Stimulated activated CD8-positive, alpha-beta memory T cell treated with anti-CD3 and anti-CD28 coated beads, Interleukin-7, amount 100 ng/mL, for 1 hour (primary cell): ENCODE measurements at places on chromosomes 4 and X.

- DNase-seq: no peak
Measured at GRCh38 chrX:70527610-70528345, 83.1 kb downstream of the DLG3 start.

GRCh38 chrX:136021160-136021559 lies 35.9 kb downstream of the SLC9A6 start:
- no peak for DNase-seq

DNA sequence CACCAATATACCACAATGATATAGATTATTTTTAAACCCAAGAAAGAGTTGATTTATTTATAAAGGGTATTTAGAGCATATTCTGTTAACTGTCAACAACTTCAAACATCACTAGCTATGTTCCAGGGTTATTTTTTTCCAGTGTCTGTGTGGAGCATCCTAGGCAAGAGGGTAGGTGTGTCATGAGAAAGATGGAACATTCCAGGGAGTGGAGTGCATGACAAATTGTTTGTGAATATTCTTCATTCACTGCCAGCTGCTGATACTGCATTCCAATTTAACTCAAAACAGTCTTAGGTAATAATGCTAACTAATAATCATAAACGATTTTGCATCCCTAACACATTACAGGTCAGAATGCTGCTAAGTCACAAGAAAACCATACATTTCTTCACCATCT lies 148.7 kb upstream of the RASGEF1B start:
- DNase-seq: no peak

DNA sequence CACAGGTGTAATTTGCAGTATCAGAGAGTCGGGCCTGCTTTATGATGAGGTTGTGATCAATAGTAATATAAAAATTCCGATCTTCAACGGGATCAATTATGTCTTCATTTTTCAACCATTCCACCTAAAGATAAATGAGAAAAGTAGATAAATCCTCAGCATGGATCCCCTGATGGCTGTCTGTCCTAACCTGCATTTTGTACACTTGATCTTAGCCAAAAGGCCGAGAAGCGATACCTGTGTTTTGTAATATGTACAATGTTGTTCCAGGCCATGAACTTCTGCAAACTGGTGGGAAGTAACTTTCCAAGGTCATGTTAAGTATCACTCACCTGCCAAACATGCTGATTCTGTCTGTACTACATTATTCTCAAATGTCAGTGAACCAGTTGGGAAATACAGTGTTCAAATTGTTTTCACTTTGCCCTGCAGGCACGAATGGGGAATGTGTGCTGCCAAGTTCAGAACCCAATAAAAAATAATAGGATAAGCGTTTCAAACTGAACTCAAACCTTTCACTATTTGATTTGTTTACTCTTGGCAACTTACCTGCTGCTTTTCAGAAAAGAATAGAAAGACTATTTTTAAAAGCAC lies 298.1 kb downstream of the UNC5C start:
- DNase-seq: no peak

GRCh38 chr4:178070163-178070562 lies 627.9 kb upstream of the AGA start:
- DNase-seq: no peak

- no peak for DNase-seq
Measured at GRCh38 chr4:92969650-92970379, 666.0 kb downstream of the GRID2 start.

- no peak for DNase-seq
Measured at GRCh38 chr4:118759481-118759880, 74.3 kb downstream of the METTL14 start.

DNA sequence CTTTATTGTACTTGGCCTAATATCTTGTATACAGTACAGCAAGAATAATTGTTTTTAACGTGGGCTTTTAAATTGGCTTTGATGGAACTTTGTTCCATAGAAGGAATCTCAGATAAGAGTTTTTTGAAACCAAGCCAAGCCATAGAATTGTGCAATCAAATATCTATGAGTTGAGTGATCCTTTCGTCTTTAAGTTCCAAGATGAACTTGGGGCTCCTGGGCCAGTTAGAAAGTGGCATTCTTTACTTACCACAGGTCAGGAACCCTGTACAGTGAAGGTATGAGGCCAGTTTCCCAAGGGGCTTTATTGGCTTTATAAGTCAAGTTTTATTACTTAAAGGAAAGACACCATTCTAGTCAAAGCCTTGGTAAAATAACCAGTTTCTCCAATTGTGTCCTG lies 2104.2 kb downstream of the PCDH7 start:
- DNase-seq: no peak

DNA sequence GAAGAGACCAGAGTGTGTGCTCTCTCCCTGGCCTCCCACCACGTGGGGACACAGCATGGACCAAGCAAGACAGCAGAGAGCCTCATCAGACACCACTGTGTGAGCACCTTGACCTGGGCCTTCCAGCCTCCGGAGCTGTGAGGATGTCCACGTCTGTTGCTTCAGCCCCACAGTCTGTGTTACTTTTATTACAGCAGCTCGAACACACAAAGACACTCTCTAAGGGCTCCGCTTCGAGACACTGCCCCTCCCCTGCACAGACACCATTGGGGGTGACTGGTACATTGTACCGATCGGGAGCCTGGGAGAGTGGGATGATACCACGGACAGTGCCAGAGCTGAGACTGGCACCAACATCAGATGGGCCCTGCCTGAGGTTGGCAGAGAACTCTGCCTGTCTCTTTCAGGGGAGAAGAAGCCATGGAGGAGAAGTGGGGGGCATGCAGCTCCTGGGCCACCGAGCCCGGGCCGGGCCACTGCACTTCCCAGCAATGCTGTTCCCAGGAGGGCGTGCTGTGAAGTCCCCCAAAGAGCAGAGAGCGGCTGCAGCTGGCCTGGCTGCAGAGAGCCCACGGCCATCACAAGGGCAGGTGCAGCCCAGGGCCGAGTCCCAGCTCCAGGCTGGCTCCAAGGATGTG lies 48.1 kb upstream of the HMX1 start:
- no peak for DNase-seq

DNA sequence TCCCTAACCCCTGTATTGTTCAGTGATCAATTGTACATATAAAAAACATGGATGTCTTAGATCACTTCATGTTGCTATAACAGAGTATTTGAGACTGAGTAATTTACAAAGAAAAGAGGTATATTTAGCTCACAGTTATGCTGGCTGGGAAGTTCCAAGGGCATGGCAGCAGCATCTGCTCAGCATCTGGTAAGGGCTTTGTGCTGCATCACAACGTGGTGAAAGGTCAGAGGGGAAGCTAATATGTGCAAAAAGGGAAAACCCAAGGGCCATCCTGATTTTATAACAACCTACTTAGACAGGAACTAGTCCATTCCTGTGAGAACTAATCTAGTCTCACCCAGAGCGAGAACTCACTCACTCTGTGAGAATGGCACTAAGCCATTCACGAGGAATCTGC lies 128.2 kb upstream of the OTUD4 start:
- DNase-seq: no peak

DNA sequence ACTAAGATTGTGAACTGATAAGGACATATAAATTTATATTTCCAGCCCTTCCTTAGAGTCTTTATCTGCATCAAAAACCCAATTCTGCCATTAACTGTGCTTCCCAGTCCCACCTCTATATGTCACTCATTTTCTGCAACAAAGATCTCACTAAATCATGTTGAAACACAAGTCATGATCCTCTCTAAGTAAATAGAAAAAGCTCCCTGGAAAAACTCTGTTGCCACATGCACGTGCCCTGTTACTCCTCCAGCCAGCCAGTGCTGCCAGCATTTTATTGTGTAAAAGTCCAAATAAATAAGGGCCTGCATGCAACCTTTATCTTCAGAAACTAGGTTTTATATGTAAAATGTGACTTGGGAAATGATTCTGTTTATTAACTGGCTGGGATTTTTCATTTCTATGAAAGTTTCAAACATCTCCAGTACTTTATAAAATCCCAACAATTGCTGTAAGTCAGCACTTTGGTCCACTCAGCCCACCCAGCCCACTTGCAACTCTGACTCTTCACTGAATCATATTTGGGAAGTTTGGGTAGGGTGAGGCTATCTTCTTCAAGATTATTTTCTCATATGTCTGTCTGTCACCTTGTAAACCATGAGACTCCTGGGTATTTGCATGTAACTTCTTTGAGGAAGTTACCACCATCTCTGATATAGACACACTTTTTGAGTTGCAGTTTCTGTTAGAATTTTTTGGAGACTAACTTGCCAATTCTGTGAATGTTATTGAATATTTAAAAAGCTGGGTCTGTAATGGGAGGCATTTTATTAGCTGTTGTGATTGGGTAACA lies 40.0 kb upstream of the SMARCA5 start:
- DNase-seq: no peak
